Activated CD4-positive, alpha-beta T cell treated with anti-CD3 and anti-CD28 coated beads, Interleukin-2, amount 50 U/mL, for 16 hours (primary cell): ENCODE measurements at places on chromosomes 16 and 17.

DNA sequence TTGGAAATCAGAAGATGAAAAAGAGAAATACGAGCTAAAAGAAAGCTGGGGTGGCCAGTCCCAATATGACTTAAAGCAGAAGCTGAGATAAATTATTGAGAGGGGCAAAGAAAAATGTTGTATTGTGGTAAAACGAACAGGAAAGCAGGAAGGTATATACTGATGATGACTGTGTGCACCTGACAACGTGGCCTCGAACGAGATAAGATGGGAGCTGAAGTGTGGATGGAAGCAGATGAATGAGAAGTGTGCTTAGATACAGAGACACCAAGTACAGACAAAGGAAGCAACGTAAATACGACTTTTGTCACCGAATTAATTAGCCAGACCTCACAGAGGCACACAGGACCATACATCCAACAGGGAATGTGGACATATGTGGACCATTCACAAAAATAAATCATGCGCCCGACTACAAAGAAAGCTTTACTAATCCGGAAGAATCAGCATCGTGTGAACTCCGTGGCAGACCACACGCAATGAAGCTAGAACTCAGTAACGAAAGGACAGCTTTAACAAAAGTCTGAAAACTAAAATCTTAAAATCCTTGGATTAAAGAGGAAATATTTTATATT, 218.7 kb downstream of the RPTOR start:
- no peak for DNase-seq

- peak; percentile 77 for DNase-seq
Observed at GRCh38 chr17:28725660-28726225, 290 bp downstream of the TLCD1 start.

GRCh38 chr17:64459284-64459747, 10.4 kb downstream of the MILR1 start:
- no peak for DNase-seq

GRCh38 chr17:37829592-37830123, 84.8 kb upstream of the HNF1B start:
- DNase-seq, result no peak

DNA sequence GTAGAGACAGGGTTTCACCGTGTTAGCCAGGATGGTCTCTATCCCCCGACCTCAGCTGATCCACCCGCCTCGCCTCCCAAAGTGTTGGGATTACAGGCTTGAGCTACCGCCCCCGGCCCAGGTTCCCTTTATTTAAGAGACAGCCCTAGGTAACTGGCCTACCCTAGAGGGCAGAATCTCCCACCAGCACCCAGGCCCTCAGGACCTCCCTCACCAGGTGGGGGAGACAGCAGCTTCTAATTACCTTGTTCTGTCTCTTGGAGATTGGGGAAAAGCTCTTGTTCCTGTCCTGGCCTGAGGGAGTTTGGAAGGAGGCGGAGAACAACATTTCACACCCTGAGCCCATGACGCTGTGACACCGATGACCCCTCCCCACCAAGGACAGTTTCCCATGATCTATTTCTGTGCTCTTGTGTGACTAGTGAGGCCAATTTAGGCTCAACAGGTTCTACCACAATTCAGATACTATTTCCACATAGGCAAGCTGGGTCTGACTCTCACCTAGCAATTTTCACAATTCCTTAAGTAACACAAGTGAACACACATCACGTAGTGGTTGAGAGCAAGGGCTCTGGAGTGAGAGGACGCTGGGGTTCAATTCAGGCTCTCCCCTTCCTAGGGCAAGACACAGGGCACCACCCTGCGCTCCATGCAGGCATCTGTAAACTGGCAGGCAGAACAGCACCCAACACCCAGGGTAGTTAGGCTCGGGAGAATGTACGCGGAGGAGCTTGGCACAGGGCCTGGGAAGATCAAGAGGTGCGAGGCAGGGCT, 20.4 kb downstream of the HDAC5 start:
- DNase-seq, result no peak

GRCh38 chr17:690361-690760, 24.3 kb downstream of the VPS53 start:
- DNase-seq, result no peak

- DNase-seq, result peak; percentile 34
Observed at GRCh38 chr17:48835971-48836370, 5.1 kb downstream of the CALCOCO2 start.

DNA sequence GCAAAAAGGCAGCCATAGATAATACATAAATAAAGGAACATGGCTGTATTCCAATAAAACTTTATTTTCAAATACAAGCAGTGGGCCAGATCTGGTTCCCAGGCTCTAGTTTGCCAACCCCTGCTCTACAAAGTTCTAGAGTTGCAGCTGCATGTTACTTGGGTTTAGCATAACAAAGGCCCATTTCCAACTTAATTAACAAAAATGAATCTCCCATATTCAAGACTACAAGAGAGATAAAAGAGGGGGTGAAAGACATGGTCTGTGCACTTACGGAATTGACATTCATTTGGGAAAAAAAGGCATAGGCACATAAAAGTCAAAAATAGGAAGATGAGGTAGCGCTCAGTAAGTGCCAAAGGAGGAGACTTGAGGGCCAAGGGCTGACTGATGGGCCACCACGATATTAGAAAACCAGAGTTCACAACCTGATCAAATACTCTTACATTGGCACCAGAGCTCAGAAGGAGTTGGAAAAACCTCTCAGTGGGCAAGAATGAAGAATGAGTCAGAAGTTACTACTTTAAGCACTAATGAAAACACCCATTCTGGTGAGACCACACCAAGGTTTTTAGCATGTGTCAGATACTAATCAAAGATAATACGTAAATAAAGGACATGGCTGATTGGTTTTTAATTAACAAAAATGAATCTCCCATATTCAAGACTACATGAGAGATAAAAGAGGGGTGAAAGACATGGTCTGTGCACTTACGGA, 164.0 kb downstream of the VPS53 start:
- DNase-seq, result no peak

DNA sequence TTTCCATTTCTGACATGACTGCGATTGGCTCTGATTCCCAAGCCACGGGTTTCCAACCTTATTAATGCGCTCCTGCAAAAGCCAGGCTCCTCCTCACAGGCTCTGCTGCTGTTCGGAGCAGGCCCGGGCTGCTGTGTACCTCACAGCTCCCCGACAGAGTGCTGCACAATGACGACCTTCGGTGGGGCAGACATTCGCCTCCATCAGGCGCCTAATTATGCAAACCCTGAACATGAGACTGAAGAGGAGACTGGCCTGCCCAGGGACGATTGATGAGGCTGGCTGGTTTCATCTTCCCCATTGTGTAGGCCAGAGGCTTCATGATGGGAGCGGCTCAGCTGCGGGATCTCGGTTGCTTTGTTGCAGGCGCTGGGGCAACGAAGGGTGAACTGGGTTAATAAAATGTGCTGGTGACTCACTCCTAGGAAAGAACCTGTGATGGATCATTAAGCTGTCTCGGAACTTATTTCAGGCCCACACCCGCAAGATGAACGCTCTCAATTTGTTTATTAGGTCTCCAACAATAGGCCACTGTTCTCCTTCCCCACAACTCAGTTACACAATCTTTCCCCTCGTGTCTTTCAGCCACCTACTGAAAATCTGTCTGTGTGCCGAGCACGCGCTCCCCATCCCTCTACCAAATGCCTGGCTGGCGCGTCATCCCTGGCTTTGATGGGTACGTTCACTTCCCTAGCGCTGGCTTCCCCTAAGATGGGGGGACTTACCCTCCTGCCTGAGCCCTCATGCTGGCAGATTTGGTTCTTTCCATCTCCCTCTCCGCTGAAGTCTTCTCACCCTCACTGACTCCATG, 27.2 kb upstream of the TOB1 start:
- DNase-seq, result no peak

- no peak for DNase-seq
Observed at GRCh38 chr17:7444682-7445618, at the start of gene CHRNB1. Gene CHRNB1, plus strand, starts transcription at chr17:7445061. Its CDS starts 67 bp downstream, at chr17:7445128.

DNA sequence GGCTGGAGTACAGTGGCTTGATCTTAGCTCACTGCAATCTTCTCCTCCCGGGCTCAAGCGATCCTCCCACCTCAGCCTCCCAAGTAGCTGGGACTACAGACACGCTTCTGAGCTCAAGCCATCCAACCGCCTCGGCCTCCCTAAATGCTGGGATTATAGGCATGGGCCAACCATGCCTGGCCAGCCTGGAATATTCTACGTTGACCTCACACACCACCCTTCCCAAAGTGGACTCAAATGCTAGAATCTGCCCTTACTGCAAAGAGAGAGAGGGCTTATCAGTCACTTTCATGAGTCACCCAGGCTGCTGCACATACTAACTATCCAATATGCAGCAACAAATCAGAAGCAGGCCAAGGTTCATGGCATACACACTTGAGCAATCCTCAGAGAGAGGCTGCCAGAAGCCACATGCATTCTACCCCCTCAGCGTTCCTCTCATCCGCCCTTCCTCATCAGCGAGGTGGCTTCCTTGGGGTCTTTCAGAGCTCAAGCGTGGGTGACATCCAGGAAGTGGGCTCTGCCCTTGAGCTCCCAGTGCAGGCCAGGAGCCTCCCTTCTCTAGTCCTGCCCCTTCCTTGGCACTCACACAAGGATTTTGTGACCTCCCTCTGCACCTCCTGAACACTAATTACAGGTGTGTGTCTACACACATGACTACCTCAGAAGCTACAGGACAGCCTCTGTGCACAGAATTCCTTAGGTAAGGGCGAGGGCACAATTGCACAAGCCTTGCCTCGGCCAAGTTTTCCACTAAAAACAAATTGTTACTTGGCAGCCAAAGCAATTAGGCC, 24.8 kb upstream of the SIAH1 start:
- DNase-seq, result no peak

DNA sequence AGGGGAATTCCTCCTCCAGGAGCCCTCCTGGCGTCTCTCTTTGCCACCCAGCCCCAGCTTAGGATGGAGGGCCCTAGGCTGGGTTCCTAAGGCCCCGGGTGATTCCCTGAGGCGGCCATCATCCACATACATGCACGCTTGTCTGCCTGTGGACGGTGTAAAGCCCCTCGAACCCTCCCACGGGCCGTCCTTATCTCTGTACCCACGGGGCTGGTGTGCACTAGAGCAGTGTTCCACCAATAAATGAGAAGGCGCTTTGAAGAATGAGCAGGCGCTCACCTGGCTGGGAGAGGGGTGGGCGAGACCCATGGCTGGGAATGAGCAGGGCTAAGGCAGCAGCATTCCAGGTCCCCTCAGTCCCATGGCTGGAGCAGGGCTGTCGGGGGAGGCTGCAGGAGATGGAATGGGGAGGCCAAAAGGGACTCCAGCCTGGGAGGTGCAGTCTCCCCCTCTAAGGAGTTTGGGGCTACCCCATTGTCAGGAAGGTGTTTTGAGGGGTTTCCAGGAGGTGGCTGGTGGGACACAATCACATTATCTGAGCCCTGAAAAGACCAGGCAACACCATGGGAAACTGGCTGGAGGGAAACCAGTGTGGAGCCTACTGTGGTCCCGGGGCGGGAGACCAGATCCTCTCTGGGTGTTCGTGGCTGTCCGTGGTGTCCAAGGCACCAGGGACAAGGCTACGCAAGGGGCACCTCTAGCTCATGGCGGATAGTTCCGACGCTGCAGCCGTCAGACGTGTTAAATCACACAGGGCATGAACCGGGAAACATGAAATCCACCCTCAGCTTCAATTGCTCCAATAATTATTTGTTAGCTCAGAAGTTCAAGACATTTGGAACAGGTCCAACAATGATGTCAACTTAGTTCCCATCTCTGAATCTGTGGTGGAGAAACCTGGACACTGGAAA, 87.5 kb upstream of the DNAH17 start:
- no peak for DNase-seq

DNA sequence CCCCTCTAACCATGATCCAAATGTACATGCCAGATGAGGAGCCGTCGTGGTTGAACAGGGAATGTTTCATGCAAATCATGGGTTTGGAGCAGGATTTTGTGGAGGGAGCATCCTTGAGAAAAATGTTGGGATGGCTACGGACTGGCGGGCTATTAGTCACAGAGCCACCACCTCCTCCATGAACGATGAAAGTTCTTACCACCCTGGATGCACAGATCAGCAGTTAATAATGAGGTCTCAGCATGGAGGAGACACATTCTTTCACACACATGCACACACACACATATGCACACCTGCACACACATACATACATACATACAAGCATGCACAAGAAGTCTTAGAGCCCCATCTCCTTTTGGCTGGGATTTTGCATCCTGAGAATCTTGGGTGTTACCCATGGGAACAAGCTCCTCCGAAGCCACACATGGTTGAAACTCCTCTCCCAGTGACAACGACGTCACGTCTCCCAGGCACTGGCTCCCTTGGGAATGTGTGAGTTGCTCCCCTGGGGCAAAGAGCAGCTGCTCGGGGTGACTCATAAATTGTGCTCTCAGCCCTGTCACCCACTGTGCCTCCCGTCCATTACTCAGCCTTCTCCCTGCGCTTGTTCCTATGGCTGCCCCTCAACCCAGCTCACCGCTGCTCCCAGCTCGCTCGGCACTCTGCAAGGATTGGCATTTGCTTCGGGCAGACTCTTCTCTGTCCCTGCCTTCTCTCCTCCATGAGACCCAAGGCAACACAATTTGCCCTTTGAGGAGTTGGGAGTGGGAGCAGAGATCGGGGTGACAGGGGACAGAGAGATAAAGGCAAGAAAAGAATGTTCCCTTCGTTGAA, 344.6 kb downstream of the SOX9 start:
- no peak for DNase-seq

GRCh38 chr17:68441070-68441770, 16.1 kb downstream of the WIPI1 start:
- no peak for DNase-seq

GRCh38 chr17:78923660-78924453, 1.3 kb downstream of the TIMP2 start:
- peak; percentile 35 for DNase-seq

DNA sequence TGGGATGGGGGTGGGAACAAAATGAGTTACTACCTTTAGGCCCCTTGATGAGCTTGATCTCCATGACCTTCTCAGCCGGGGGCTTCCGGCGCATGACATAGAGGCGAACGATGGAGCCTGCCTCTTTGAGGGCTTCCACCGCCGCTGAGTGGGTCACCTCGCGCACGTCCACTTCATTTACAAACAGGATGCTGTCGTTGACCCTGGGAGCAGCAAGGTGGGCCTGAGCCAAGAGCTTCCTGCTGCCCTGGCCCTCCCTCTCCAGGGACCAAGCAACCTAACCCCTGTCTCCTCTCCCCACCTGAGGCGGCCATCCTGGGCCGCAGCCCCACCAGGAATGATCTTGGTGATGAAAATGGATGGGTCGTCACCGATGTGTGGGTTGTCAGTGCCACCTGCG, 16.2 kb downstream of the DLG4 start:
- DNase-seq, result no peak

- no peak for DNase-seq
Observed at GRCh38 chr17:45145035-45145389, 3.3 kb upstream of the HEXIM1 start.
